ENCODE measurements at places on chromosomes 13 and 19.

GRCh38 chr13:65093357-65093756, 2136.8 kb downstream of the PCDH9 start:
- H3K4me3 ChIP-seq = no peak overlapping the region
- H3K36me3 ChIP-seq = no peaks in the 10 kb centered on the region
- H3K4me1 ChIP-seq = no peaks in the 10 kb centered on the region
- DNase-seq = peak; percentile 5
- no peak overlapping the region for H3K27ac ChIP-seq

DNA sequence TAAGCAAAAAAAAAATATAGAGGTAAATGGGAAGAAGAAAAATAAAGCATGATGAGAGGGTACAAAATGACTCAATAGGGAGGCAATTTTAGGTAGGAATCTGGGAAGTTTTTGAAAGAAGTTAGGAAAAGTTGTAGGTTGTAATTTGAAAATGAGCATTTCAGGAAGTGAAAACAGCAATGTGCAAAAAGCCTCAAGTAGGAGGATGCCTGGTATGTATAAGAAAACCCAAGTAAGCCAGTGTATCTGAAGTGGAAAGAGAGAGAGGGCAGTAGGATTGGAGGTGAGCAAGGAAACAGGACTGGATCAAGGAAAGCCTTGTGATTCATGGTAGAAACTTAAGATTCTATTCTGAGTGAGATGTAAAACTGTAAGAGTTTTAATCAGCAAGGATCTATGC, 121.6 kb upstream of the SPRY2 start:
- no peaks in the 10 kb centered on the region for H3K27me3 ChIP-seq
- no peak overlapping the region for H3K27ac ChIP-seq
- H3K36me3 ChIP-seq = no peaks in the 10 kb centered on the region
- H3K4me3 ChIP-seq = no peak overlapping the region
- no peak for DNase-seq

DNA sequence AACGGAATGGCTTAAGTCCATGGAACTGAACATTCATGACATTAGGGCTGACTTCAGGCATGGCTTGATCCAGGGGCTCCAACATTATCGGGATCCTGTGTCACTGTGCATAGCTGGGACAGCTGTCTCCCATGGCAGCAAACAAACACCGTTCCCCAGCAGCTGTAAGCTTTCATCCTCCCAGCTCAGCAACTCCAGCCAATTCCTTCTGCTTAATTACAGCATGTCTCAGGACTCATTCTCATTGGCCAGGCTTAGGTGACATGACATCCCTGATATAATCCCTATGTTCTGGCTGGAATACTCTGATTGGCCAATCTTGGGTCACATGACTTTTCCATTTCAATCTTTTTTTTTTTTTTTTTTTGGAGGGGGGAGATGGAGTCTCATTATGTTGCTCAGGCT, 10.9 kb upstream of the TLE5 start:
- H3K4me3 ChIP-seq = no peak overlapping the region
- peak; percentile 84 for DNase-seq
- no peaks in the 10 kb centered on the region for H3K36me3 ChIP-seq
- H3K27ac ChIP-seq = no peak overlapping the region
- no peaks in the 10 kb centered on the region for H3K27me3 ChIP-seq
- peaks cover 6% of the 10 kb centered on the region for H3K4me1 ChIP-seq

GRCh38 chr13:104534847-104535246, 1468.6 kb upstream of the SLC10A2 start:
- no peak overlapping the region for H3K27ac ChIP-seq
- no peak for DNase-seq
- H3K36me3 ChIP-seq = no peaks in the 10 kb centered on the region

DNA sequence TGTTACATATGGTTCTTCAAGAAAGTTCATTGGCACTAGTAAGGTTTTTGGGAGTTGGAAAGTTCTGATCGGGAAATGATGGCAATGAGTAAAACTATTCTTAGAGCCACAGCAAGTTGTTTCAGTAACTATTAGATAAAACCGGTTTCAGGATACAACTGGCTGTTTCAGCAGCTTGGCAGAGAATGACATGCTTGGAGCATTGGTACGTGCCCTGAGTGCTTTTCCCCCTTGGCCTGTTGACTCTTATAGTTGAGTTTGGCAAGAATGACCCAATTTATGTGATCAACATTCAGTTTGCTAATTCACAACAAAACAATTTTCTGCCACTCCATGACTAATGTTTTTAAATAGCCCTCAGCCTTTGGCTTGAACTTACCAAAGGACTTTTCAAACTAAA, 10.8 kb upstream of the ZNF491 start:
- H3K27ac ChIP-seq = no peak overlapping the region
- H3K4me1 ChIP-seq = no peaks in the 10 kb centered on the region
- H3K27me3 ChIP-seq = no peaks in the 10 kb centered on the region
- H3K4me3 ChIP-seq = no peak overlapping the region

- no peaks in the 10 kb centered on the region for H3K4me1 ChIP-seq
- H3K4me3 ChIP-seq = no peak overlapping the region
- no peaks in the 10 kb centered on the region for H3K27me3 ChIP-seq
- H3K36me3 ChIP-seq = no peaks in the 10 kb centered on the region
- DNase-seq = no peak
- H3K27ac ChIP-seq = no peak overlapping the region
Measured at GRCh38 chr19:29278716-29279115, 65.8 kb upstream of the UQCRFS1 start.

GRCh38 chr13:95784900-95785290, 108.0 kb downstream of the DNAJC3 start:
- H3K4me1 ChIP-seq = no peaks in the 10 kb centered on the region
- H3K36me3 ChIP-seq = peaks cover 42% of the 10 kb centered on the region
- DNase-seq = no peak
- H3K4me3 ChIP-seq = no peak overlapping the region
- no peak overlapping the region for H3K27ac ChIP-seq
- H3K27me3 ChIP-seq = no peaks in the 10 kb centered on the region

GRCh38 chr13:94708031-94708859, 4.1 kb downstream of the SOX21 start:
- no peak overlapping the region for H3K27ac ChIP-seq
- peaks cover 100% of the 10 kb centered on the region for H3K27me3 ChIP-seq
- peaks cover 26% of the 10 kb centered on the region for H3K4me1 ChIP-seq
- peak; percentile 42 for DNase-seq
- H3K4me3 ChIP-seq = no peak overlapping the region

- no peak for DNase-seq
- H3K27ac ChIP-seq = no peak overlapping the region
- peaks cover 16% of the 10 kb centered on the region for H3K4me1 ChIP-seq
Measured at GRCh38 chr13:95182570-95183265, 118.5 kb downstream of the ABCC4 start.

GRCh38 chr13:51336746-51337145, 2.7 kb upstream of the SERPINE3 start:
- no peaks in the 10 kb centered on the region for H3K27me3 ChIP-seq
- DNase-seq = no peak
- H3K4me3 ChIP-seq = no peak overlapping the region

GRCh38 chr19:1081301-1082164, 13.6 kb downstream of the POLR2E start:
- H3K36me3 ChIP-seq = peaks cover 19% of the 10 kb centered on the region
- peak overlapping the region; percentile 24 for H3K4me3 ChIP-seq
- DNase-seq = peak; percentile 60
- H3K4me1 ChIP-seq = peaks cover 8% of the 10 kb centered on the region

DNA sequence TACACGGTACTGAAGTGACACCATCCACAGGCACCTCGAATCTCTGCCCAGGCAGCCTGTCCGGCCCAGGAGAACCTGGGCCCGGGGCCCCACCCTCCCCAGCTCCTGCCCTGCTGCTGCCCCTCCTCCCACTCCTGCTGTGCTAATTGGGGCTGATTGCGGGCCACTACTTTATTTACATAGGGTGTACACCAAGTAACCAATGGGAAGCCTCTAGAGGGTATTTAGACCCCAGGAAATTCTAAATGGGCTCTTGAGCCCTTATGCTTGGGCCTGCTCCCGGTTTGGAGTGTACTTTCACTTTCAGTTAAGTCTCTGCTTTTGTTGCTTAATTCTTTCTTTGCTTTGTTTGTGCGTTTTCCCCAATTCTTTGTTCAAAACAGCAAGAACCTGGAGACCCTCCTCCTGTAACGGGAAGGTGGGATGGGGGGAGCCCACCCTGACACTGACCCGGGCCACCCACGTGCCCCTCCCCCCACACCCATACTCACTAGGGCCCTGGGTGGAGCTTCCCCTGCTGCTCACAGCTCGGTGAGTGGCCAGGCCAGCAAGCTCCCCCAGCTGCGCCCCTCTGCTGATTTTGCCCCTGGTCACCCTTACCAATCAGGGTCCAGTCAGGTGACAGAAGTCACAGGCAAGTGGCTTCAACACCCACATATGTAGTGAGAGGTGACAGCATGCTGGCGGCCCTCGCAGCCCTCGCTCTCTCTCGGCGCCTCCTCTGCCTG, 9.4 kb downstream of the SCGB2B2 start:
- H3K4me1 ChIP-seq = no peaks in the 10 kb centered on the region
- DNase-seq = peak; percentile 31
- H3K4me3 ChIP-seq = peak overlapping the region; percentile 16

DNA sequence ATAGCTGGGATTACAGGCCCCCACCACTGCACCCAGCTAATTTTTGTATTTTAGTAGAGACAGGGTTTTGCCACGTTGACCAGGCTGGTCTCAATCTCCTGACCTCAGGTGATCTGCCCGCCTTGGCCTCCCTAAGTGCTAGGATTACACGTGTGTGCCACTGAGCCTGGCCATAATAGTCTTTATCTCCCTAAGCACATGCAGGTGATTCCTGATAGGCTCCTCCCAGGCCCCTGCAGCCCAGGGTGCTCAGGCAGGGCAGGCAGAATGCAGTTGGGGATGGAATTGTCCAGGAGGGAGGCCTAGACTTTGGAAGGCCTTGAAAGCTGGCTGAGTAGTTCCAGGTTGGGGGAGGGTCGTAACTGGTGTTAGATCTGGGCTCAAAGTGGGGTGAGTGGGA, 8.5 kb downstream of the ZNF526 start:
- H3K4me3 ChIP-seq = no peak overlapping the region
- no peak overlapping the region for H3K27ac ChIP-seq
- peaks cover 13% of the 10 kb centered on the region for H3K4me1 ChIP-seq
- DNase-seq = no peak
- peaks cover 97% of the 10 kb centered on the region for H3K36me3 ChIP-seq

DNA sequence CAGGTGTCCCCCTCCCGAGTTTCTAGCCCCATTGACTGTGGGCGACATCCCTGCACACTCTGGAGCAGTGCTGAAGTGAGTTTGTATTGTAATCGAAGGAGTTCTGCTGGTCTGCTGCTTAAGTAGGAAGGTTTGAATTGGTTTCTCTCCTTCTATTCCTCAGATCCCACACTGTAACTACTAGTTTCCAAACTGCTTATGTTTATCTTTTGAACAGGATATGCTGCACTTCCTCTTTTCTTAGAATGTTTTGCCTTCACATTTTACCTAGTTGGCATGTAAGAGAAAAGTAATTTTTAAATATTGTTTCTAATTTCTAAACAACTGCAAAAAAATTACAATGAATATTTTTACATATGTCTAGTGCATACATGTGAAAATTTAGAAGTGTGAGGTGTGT, 511.8 kb downstream of the KLF12 start:
- H3K36me3 ChIP-seq = no peaks in the 10 kb centered on the region
- no peak for DNase-seq
- H3K27ac ChIP-seq = no peak overlapping the region
- peaks cover 4% of the 10 kb centered on the region for H3K4me1 ChIP-seq
- H3K4me3 ChIP-seq = no peak overlapping the region

DNA sequence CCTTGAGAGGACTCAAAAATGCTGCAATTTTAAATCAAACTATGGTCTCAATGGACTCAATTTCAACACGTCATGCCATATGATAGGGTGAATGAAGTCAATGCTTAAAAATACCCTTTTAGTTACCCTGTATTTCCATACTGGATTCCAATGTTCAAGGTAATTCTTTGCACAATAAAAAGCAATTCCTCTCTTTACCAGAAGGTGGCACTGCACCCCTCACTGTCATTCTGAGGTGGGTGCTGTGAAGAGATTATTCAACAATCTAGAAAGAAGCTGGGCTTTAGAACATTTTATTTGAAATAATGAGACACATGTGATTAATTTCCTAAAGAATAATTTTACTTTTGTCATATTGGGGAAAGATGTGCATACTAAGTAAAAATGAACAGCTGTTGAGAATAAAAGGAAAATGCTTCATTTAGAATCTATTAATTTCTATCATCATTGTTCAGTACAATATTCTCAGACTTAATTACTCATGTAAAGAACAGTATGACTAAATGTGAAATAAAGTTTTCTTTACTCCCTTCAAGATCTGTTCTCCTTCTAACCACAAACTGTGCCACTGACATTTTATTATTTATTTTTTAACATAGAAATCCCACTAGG, 789.1 kb downstream of the GPC5 start:
- no peaks in the 10 kb centered on the region for H3K27me3 ChIP-seq
- H3K4me3 ChIP-seq = no peak overlapping the region
- DNase-seq = peak; percentile 74
- H3K36me3 ChIP-seq = no peaks in the 10 kb centered on the region
- H3K4me1 ChIP-seq = no peaks in the 10 kb centered on the region

- no peak overlapping the region for H3K4me3 ChIP-seq
- peaks cover 69% of the 10 kb centered on the region for H3K4me1 ChIP-seq
- H3K27me3 ChIP-seq = no peaks in the 10 kb centered on the region
- H3K27ac ChIP-seq = peak overlapping the region; percentile 84
- DNase-seq = no peak
Measured at GRCh38 chr19:38733241-38733492, 11.1 kb downstream of the CAPN12 start.

DNA sequence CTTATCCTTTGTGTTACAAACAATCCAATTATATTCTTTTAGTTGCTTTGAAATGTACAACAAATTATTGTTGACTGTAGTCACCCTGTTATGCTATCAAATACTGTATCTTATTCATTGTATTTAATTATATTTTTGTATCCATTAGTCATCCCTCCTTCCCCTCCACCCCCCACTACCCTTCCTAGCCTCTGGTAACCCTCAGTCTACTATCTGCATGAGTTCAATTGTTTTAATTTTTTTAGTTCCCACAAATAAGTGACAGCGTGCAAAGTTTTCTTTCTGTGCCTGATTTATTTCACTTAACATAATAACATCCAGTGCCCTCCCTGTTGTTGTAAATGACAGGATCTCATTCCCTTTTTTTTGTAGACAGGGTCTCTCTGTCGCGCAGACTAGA, 4.5 kb downstream of the SAE1 start:
- H3K27ac ChIP-seq = no peak overlapping the region
- no peaks in the 10 kb centered on the region for H3K27me3 ChIP-seq
- no peak for DNase-seq
- peaks cover 58% of the 10 kb centered on the region for H3K4me1 ChIP-seq
- H3K36me3 ChIP-seq = no peaks in the 10 kb centered on the region
- no peak overlapping the region for H3K4me3 ChIP-seq
